Upper lobe of right lung (tissue), 1 donor: ENCODE measurements at places on chromosomes 16 and 17. TPM values are rescaled to one million over a fixed set of nuclear protein-coding genes. Genes with fewer than 3 reads are reported as not detected.

GRCh38 chr16:49021136-49021535 is 260.5 kb downstream of the CBLN1 start:
- H3K27me3 ChIP-seq = peaks cover 21% of the 10 kb centered on the region
- H3K27ac ChIP-seq = no peak overlapping the region

GRCh38 chr17:67548693-67549092 is 169.0 kb upstream of the NOL11 start:
- no peak for DNase-seq
- no peaks in the 10 kb centered on the region for H3K36me3 ChIP-seq
- H3K4me1 ChIP-seq = peaks cover 20% of the 10 kb centered on the region
- no peak overlapping the region for H3K27ac ChIP-seq
- no peaks in the 10 kb centered on the region for H3K27me3 ChIP-seq

- H3K4me1 ChIP-seq = peaks cover 13% of the 10 kb centered on the region
- no peak overlapping the region for H3K4me3 ChIP-seq
- H3K27me3 ChIP-seq = no peaks in the 10 kb centered on the region
- DNase-seq = peak; percentile 65
- no peaks in the 10 kb centered on the region for H3K36me3 ChIP-seq
Observed at GRCh38 chr17:9971991-9972390, 66.9 kb upstream of the RCVRN start.

DNA sequence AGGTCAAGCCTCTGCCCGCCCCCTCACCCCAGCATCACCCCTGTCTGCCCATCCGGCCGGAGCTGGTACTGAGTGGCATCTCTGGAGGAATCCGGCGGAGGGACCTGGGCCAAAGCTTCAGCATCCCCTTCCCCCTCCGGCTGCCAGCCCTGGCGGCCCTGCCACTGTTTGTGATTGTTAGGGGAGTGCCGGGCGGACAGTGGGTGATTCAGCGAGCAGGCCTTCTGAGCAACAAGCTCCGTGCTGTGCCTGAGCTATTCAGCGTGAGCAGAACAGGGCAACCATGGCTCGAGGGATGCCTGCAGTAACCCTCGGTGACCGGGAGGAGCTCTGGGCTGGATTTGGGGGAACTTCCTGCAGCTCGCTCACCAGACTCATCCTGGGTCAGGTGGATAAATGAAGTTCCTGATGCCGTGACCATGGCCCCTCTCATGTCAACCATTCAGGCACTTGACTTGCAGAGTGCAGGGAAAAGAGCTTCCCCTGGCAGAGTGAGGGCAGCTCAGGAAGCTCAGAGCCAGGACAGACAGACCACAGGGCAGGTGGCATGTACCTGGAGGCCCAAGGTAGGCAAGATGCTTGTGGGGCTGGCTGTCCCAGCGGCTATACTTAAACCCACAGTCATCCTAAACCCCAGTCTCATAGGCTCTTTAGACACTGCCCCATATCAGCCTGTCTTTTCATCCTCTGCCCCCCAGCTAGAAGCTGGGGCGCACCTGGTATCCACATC is 24.3 kb upstream of the MLKL start:
- no peaks in the 10 kb centered on the region for H3K27me3 ChIP-seq
- no peaks in the 10 kb centered on the region for H3K36me3 ChIP-seq
- no peak for DNase-seq
- H3K4me1 ChIP-seq = no peaks in the 10 kb centered on the region
- no peak overlapping the region for H3K4me3 ChIP-seq

DNA sequence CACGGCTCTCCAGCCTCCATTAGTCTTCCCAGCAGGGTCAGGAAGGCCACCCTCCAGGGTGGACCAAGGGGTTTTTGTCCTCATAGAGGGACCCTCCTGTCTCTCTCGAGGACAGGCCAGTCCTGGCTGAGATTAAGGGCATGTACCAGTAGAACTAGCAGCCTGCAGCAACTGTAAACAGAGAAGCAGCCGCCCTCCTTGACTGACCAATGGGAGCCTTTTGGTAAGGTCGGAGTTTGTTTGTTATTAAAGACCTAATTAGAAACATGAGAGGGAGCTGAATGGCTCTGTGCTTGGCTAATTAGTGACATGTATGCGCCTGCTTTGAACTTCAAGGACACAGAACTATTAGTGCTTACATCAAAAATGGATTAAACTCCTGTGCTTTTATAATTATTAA is 80.0 kb downstream of the CCDC182 start:
- peak; percentile 23 for DNase-seq
- no peak overlapping the region for H3K4me3 ChIP-seq
- no peaks in the 10 kb centered on the region for H3K27me3 ChIP-seq

GCGR gene
- total RNA-seq = not detected
